Activated CD4-positive, alpha-beta T cell treated with anti-CD3 and anti-CD28 coated beads for 1 hour (primary cell): ENCODE measurements at places on chromosomes 2 and 18.

- DNase-seq: no peak
Observed at GRCh38 chr2:226725126-226725860, 74.3 kb downstream of the IRS1 start.

DNA sequence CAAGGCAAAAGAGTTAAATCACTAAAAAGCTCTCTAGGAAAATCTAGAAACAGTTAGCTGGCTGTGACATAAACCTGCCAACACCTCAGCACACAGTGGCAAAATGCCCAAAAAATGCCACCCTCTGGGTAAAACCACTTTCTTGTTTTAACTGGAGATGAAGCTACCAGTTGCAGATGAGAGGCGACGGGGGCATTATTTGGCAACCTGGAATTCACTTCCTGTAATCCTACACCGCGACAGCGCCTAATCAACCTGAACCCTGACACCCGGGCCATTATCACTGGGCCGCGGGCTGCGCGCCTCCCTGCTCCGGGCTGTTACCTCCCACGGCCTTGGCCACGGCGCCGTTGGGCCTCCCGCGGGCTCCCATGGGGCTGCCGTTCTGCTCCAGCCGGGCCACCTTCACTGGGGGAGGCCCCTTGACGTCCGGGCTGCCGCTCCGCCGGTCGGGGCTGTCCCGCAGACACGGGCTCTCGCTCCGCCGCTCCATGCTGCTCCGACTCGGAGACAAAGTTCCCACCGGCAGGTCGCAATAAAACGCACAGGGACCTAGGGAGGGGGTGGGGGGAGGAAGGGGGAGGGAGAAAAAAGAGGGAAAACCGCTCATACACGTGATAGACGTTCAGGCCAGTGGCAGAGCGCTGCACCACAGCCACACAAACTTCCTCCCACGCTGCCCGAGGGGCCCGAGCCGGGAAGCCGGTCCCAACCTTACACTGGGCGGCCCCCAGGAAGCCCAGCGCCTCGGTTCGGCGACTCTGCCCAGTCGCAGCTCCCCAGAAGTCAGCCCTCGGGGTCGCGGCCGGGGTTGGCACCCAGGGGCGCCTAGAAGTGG, 2.0 kb downstream of the SATB2 start:
- DNase-seq: no peak

- DNase-seq: no peak
Observed at GRCh38 chr2:72722492-72723070, 103.3 kb downstream of the EXOC6B start.

DNA sequence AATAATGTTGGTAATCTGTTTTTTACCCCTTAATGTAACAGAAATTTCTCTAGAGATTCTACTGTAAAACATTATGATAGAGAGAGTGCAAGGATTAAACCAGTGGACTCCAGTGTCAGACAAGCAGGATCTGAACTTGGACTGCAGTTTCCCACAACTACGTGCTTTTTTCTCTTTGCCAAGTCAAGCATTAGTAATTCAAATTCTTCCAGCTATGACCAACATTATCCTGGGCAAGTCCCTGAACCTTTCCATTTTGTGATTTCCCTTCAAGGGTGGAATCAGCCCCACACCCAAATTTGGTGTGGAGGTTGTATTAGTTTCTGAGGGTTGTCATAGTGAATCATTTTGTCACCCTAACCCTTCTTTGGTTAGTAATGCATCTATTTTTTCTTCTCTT, 482.0 kb downstream of the ZNF516 start:
- no peak for DNase-seq

DNA sequence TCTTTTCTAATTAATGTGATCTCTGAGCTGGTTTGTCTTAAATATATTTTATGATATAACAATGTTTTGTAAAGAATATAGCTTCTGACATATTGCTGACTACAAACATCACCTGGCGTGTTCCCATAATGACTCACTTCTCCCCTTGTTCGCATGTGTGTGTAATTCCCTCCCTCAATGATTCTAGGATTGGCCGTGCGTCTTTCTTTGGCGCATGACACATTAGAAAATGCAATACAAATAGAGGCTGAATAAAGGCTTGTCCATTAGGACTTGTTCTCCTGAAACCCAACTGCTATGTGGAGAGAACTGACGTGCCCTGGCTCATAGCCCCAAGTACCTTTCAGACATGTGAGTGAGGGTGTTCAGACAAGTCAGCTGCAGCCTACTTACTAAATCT, 159.7 kb upstream of the CDH20 start:
- DNase-seq: no peak

DNA sequence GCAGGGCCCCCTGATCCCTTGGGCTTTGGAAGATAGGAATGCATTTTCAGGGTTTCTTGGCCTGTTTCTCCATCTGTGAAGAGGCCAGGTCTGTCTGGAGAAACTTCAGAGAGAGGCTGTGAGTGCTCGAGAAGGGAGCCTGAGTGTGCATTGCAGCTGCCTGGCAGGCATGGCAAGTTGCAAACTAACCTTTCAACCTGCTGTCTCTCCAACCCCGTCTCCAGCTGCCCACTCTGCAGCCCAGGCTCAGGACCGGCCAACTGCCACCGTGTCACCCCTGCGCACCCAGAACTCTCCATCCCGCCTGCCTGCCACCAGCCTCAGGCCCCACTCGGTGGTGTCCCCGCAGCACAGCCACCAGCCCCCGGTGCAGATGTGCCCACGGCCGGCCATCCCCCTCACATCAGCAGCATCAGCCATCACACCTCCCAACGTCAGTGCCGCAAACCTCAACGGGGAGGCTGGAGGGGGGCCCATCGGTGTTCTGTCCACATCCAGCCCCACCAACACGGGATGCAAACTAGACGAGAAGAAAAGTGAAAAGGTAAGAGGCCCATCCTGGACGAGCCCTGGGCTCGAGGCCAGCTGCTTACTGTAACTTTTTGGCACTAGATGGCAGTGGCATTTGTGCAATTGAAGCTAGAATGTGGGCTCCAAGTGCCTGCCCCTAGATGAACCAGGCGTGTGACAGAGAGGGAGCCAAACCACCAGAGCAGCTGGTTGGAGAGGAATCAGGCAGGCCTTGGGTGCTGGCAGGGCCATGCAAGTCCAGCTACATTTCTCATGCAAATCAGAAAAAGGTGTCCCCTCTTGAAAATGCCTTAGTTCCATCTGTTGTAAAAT, 164.6 kb downstream of the SEPTIN10 start:
- DNase-seq: no peak

DNA sequence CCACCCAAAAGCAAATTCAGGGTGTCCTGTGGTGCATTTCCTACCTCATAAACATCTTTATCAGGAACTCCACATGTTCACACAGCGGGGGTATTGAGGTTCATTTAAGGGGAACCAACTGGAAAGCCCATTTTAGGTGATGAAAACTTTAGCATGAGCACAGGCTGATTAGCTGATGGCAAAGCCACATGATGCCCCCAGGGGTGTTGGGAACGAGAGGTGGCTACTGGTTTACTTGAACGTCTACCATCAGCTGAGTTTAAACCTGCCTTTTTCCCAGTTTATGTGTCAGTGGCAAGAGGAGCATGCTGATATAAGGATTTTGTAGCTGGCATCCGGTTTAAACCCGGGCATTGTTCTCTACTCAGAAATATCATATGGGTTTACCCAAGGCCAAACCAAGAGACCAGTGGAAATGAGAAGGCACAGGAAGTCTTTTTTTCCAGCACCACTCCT, 54.5 kb upstream of the UPP2 start:
- DNase-seq: no peak

GRCh38 chr2:16256601-16257321, 316.4 kb downstream of the MYCN start:
- no peak for DNase-seq
